Renal pelvis (tissue), 12 donors: ENCODE measurements at places on chromosomes 12 and 14. TPM values are rescaled to one million over a fixed set of nuclear protein-coding genes. Genes with fewer than 3 reads are reported as not detected.

- no peak for DNase-seq
Observed at GRCh38 chr12:4118017-4118510, 155.5 kb upstream of the CCND2 start.

- DNase-seq = no peak
Observed at GRCh38 chr12:96434107-96434506, 33.9 kb upstream of the CDK17 start.

Gene SMIM41
- 0.73 TPM for polyA plus RNA-seq

DNA sequence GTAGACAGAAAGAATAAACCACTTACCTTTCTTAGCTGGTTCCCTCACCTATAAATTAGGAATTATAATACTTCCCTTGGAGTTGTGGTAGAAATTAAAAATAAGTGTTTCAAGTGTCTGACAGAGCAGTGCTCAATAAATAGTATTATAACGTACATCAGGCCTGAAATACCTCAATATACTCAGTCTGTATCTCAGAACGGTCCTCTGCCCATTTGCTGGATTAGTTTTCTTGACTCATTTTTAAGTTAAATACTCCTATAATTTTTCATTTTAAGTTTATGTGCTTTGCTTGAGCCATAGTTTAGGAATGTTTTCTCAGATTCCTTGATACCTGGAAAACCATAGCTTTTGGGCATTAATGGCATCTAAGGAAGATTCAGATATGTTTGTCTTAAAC is 22.4 kb downstream of the ARHGAP5 start:
- DNase-seq = no peak

GRCh38 chr12:67804168-67804567 is 155.6 kb downstream of the DYRK2 start:
- DNase-seq = no peak

Gene RNASE1
- polyA plus RNA-seq = 202 TPM

- no peak for DNase-seq
Observed at GRCh38 chr12:102302553-102302952, 104.9 kb upstream of the PMCH start.

- DNase-seq = no peak
Observed at GRCh38 chr14:99277530-99277929, 5.5 kb upstream of the BCL11B start.

Gene RERG
- 31.1 TPM for polyA plus RNA-seq

- no peak for DNase-seq
Observed at GRCh38 chr12:28975564-28976340, 173.3 kb upstream of the FAR2 start.

DNA sequence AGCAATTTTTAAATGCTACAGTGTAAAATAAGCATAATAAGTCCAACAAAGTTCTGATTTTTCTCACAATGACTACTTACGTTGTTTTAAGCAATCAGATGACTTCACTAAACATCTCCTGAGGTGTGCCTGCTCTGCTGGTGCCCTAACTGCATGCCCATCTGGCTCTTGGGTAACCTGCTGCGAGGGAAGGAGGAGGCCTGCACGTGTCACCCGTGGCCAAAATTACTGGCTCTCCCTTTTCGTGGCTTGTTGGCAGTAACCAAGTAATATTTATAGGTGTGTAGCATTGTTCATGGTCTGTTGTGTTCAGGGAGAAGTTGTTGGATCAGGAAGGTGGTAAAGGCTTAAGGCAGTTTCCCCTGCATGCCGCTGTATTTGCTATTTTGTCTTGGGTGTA is 6.3 kb upstream of the NFKBIA start:
- no peak for DNase-seq

- no peak for DNase-seq
Observed at GRCh38 chr14:50768680-50769079, 62.3 kb downstream of the NIN start.

Gene CACNA2D4
- 3.0 TPM for polyA plus RNA-seq

DNA sequence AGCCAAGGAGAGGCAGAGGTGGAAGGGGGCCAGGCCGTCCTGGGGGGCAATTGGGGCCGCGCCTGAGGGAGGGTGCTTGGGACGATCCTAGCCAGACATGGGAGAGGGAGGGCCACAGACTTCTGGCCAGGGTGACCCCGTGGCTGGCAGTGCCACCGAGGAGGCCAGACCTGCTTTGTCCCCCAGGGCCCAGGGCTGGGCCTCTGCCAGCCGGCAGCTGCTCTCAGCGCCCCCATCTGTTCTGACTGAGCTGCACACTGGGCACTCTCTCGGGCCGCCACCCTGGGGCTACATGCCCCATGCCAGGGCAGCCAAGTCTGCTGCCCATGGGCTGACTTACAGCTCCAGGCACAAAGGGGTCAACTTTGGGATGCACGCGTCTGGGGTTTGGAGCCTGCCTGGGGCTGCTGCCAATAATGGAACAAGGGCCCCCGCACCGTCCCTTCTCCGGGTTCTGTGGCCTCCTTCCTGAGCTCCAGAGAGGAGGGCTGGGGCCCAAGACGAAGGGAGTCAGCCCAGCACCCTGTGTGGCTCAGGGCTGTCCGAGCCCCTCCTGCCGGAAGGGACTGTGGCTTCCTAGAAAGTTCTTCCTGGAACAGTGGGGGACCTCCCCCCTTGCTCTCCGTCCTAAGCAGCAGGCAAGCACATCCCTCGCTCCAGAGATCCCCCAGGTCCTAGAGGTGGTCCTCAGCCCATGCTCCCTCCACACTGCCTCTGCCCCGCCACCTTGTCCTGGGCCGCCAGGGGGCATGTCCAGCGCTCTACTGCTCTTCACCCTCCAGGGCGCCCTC is 1.1 kb downstream of the ADSS1 start:
- DNase-seq = no peak

DNA sequence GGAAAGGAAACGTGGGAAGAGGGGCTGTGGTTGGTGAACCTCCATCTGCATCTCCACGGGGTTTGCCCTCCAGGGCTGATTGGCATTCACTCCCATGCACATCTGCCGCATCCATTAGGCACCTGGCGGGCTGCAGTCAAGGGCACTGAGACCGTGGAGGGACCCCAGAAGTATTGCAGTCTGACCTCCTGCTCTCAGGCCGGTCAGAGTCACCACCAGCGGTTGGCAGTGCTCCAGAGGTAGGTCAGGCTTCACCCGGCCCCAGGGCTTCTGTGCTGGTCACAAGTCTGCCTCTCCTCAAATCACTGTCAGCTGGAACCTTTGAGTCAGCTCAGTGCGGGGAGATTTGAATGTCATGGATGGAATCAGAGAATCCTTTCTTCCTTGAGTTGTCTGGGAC is 132.3 kb downstream of the PAPOLA start:
- DNase-seq = no peak

GRCh38 chr14:24875991-24876878 is 173.7 kb downstream of the STXBP6 start:
- no peak for DNase-seq

DNA sequence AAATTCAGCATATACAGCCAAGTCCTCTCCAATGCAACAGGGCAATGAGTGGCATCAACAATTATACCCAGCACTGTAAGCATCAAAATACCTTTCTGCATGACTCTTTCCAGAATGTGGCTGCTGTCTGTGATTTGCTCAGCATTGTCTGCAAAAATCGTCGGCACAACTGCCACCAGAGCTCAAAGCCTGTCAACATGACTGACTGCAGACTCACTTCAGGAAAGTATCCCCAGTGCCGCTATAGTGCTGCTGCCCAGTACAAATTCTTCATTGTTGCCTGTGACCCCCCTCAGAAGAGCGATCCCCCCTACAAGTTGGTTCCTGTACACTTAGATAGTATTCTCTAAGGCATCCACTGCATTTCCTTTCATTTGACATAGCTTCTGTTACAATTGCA is 735 bp downstream of the RNASE6 start:
- no peak for DNase-seq

Gene SMCO2
- 0.92 TPM for polyA plus RNA-seq

- DNase-seq = no peak
Observed at GRCh38 chr14:98163873-98164272, 1108.1 kb downstream of the BCL11B start.

GRCh38 chr12:89884416-89884898 is 175.8 kb upstream of the ATP2B1 start:
- peak; percentile 69 for DNase-seq

Gene BDKRB2
- polyA plus RNA-seq = 3.7 TPM

DNA sequence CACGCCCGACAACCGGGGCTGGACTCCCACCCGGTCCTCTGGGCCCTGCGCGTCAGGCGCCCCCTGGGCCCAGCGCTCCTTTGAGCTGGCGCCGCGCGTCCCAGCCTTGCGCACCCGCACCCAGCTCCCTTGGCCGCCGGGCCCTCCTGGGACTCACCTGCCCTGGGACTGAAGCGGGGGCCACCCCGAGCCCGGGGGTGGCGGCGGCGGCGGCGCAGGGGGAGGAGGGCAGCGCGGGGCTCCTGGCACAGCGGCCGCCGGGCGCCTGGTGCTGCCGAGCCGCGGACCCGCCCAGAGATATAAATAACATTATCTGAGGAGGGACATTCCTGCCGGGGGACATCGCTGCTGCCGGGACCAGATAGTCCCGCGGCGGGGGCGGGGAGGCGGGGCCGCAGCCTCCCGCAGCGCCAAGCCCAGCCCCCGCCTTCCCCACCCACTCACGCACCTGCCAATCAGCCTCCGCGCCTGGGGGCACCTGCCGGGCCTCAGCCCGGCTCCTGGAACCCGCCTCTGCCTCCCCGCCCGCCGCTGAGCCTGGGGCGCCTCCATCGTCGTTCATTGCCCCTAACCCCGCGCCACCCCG is at the start of gene SPTB:
Gene SPTB, minus strand, starts transcription at position 273 of the 586 bp plus-strand sequence. CDS start 56,813 bp downstream, outside the sequence.
- DNase-seq = no peak

DNA sequence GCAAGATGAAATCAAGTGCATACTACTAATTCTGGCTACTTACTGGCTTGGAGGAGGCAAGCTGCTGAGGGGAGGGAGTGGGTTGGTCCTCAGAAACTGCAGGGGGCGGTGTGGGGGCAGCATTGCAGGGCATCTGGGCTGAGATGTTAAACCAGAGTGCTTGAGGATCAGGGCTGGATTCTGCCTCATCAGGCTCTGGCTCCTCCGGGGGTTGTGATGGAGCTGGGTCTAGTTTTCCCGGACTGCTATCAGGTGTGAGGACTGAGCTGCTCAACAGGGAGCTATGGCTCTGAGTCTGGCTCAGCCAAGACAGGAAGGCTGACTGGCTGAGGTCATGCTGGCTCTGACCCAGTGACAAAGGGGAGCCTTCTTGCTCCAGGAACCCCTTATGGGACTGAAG is 28.6 kb downstream of the BAZ2A start:
- no peak for DNase-seq
